ENCODE measurements at places on chromosomes 2 and 18.

GRCh38 chr2:33106115-33106514, 159.4 kb downstream of the LTBP1 start:
- DNase-seq = no peak

- DNase-seq = no peak
These were observed 118.8 kb downstream of the MSH2 start for GRCh38 chr2:47521666-47522285.

DNA sequence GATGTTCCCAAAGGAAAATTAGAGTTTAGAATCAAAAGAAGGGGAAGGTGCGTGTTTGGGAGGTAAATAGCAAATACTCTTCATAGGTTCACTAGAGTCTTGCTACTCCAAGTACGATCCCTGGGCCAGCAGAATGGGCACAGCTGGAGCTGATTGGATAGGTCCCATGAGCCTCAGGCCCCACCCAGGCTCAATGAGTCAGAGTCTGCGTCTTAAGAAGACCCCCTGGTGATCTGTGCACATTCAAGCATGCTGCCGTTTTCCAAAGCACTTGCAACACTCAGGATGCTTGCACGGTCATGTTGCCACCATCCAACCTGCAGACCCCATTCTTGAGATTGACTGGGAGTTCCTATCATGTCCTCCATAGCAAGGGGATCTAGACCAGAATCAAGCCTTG, 40.5 kb downstream of the ABCG8 start:
- DNase-seq = no peak

GRCh38 chr2:167732326-167732725, 515.1 kb downstream of the STK39 start:
- DNase-seq = no peak

- no peak for DNase-seq
These were observed 5.9 kb downstream of the SERPINB11 start for GRCh38 chr18:63708650-63709049.

- DNase-seq = no peak
These were observed 112.7 kb downstream of the OTX1 start for GRCh38 chr2:63163161-63163820.

- no peak for DNase-seq
These were observed 66.5 kb downstream of the DTNB start for GRCh38 chr2:25606892-25607291.

GRCh38 chr2:56148825-56149224, 35.0 kb upstream of the CCDC85A start:
- no peak for DNase-seq

DNA sequence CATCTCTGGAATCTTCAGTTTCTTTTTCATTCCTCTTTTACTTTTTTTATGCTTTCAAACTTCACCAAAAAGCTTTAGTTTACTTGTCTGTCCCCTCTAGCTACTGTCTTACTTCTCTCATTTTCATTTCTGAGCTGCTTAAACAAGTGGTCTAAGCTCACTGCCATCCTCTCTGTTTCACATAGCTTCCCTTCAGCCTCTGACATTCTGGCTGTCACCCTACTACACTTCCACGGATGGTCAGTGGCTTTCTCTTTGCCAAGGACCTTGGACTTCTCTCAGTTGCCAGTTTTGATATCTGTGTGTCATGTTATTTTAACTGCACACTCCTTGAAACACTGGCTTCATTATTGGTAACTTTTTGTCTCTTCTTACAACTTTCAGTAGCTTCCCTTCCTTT, 176.1 kb downstream of the IKZF2 start:
- no peak for DNase-seq

GRCh38 chr18:23105581-23106219, 29.6 kb upstream of the CABLES1 start:
- no peak for DNase-seq

DNA sequence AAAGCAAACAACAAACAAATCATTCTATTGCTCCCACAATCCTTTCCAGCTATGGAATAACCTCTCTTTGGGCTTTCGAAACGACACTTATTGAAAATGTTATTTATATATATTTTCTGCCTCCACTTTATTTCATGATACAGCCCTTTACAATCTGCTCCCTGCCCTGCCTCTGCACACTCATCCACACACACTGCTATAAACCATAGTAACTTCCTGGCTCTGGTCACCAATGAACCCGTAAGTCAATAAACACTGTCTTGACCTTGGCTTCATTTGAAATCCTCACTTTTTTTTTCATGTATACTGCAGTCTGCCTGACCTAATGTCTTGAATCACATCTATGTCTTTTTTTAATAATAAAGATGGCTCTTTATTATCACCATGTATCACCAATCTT, 161.5 kb downstream of the SLC39A10 start:
- DNase-seq = no peak

DNA sequence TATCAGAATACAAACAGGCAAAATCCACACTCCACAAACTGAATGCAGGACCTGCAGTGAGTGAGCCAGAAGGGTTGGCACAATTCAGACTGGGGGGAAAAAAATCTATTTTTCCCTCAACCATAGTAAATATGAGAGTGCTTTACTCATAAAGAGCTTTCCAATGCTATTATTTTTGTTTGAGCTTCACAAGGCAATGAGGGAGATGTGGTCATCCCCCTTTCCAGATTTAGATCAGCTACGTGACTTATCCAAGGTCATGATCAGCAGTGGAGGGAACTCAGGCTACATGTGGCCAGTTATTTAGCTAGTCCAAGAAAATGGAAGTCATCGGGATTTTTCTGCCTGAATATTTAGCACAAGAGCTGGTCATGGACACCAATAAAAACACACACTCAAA, 120.4 kb upstream of the KLF7 start:
- DNase-seq = no peak

DNA sequence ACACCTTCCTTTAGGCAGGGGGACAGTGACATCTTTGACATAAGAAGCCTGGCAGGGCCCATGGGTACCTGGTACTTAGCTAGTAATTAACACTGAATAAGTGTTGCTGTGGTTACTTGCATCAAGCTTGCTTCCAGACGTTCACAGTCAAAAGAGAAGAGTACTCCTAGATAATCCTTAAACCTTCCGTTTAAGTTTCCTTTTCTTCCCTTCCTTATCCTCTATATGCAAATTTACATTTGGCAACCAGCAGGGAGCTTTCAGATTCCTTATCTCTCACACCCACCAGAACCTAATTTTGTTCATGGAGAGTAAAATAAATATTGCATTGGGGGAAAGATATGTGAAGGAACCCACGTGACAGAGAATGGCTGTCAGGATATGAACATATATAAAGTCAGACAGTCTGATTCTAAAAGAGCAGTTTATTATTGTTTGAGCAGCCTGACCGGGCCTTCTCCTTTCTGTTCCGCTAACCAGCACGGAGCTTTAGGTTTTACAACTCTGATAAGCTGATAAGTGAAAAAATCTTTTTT, 7.8 kb upstream of the RAB31 start:
- no peak for DNase-seq

DNA sequence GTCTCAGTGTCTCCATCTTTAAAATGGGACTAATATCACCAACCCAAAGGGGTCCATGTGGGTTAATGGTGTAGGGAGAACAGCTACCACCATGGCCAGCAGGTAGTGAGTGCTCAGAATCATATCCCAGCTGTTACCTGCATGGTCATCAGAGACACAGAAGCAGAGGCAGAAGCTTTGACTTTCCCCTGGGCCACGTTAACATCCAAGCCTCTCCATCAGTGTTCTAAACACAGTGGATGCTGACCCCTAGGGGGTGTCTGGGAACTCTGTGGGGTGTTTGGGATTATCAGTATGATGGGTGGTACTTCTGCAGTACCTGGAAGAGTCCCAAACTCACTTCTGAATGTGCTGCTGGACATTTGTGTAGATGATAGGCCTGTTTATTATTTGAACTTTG, 93.6 kb downstream of the GYPC start:
- no peak for DNase-seq

- DNase-seq = peak; percentile 11
These were observed 20.1 kb upstream of the YES1 start for GRCh38 chr18:832085-832681.

GRCh38 chr2:31426096-31426495, 11.6 kb upstream of the XDH start:
- DNase-seq = no peak

DNA sequence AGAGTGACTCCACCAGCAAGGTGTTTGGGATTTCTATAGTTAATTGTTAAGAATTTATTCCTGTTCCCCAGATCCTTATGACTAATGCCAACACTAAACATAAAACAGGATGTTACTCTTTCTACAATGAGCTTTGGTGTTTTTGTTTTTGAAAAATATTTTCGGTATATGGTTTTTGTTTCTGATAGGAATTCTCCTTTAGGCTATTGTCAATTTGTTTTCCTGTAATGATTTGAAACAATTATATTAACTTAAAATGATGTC, 182.6 kb downstream of the AGAP1 start:
- DNase-seq = no peak

- DNase-seq = no peak
These were observed 312.2 kb downstream of the LRATD1 start for GRCh38 chr2:14944562-14945346.

- no peak for DNase-seq
These were observed 2.7 kb downstream of the ZAP70 start for GRCh38 chr2:97715951-97716694.

DNA sequence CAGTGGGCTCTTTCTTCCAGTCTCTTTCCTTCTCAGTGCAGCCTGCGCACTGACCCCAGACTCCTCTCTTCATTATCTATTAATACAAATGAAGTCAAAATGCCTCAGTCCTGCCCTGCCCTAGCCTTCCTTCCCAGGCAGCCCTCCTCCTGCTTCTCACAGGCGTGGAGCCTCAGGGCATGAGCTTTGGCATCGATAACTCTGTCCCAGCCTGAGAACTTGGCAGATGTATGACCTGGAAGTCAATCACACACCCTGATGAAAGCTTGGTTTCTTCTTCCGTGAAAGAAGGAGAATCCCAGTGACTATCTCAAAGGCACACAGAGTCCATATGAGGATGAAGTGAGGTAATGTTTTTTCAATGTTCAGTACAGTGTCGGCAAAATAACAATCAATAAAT, 600.7 kb upstream of the ID2 start:
- DNase-seq = no peak

GRCh38 chr2:119421741-119422140, 9.9 kb upstream of the TMEM37 start:
- no peak for DNase-seq

- DNase-seq = no peak
These were observed 110.1 kb downstream of the BAZ2B start for GRCh38 chr2:159506202-159506601.

DNA sequence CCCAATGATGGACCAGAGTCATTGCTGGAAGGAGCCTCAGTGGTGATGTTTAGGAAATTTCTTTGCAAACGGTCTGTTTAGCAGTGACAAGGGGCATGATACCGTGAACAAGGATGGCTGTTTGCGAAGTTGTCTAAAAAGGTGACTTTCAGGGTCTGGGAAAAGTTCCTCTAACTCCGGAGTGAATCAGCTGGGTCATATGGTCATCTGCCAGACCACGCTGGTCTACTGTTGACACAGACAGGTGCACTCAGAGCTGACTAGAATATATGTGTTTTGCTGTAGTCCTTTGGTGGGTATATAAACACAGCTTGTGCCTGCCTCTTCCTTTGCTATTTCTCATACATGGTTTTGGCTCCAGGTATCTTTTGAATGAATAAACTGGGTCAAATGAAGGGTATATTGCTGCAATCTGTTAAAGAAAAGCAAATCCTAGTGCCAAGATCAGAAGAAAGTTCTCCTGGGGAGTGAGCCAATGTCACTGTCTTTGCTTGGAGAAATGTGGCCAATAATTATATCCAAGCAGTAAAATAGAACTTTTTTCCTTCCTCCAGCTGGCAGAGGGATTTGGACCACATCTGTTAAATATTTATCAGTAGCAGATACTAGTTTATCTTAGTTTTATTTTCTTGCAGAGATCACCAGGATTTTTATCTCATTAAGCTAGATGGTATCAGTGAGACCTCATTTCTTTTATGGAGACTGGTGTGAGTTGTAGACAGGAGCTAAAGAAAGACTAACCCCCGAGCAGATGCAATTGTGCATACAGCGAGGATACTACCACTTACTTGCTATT, 286.0 kb downstream of the TRIB2 start:
- DNase-seq = no peak

GRCh38 chr18:3153107-3153704, 66.6 kb downstream of the MYOM1 start:
- DNase-seq = no peak

- no peak for DNase-seq
These were observed 72.4 kb downstream of the TGOLN2 start for GRCh38 chr2:85255456-85255812.

- DNase-seq = no peak
These were observed 7.2 kb downstream of the NPC1 start for GRCh38 chr18:23578891-23579653.

All from activated naive CD4-positive, alpha-beta T cell (primary cell).